ENCODE measurements at places on chromosomes 12 and 14. TPM values are rescaled to one million over a fixed set of nuclear protein-coding genes. Genes with fewer than 3 reads are reported as not detected.

The FOXG1 gene
- 0.07 TPM for total RNA-seq

The DDN gene
- total RNA-seq = 0.31 TPM

The BBOF1 gene
- total RNA-seq = 2.1 TPM

The P2RX2 gene
- total RNA-seq = 0.97 TPM

The SPTB gene
- 0.77 TPM for total RNA-seq

The ARMH4 gene
- 17.3 TPM for total RNA-seq

- no peak for DNase-seq
Measured at GRCh38 chr14:96086032-96086431, 46.9 kb downstream of the C14orf132 start.

DNA sequence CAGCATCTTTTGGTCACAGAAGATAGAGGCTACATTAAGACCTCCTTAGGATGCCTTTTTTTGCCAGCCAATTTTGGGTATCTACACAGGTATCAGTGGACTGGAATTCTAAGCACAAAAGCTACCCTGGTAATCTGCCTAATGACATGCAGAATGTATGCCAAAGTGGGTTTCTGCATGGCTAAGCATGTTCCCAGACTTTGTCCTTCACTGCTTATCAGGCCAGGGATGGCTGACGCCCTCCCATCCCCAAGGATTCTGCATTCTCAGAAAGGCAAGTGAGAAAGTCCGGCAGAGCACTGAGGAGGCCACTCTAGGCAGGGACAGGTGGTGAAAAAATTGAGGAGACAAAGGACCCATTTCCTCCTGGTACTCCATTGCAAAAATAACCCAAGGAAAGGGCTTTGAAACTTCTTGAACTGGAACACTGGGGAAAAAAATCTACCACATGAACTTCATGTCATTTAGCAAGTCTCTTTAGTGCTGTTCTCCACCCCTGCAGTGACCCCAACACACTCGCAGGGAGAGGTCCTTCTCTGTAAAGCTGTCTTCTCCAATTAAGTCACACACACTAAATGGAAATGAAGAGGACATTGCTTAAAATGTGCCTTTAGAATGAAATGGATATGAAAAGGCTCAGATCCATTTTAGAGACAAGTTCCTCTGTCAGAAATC is 91.7 kb upstream of the MAX start:
- DNase-seq = no peak

- no peak for DNase-seq
Measured at GRCh38 chr12:47414511-47414910, 291.3 kb downstream of the RPAP3 start.

GRCh38 chr12:124454735-124455134 is 112.7 kb downstream of the NCOR2 start:
- no peak for DNase-seq

Measured in endodermal cell (in vitro differentiated cells).